ENCODE measurements at places on chromosomes 2 and 18. TPM values are rescaled to one million over a fixed set of nuclear protein-coding genes. Genes with fewer than 3 reads are reported as not detected.

DNA sequence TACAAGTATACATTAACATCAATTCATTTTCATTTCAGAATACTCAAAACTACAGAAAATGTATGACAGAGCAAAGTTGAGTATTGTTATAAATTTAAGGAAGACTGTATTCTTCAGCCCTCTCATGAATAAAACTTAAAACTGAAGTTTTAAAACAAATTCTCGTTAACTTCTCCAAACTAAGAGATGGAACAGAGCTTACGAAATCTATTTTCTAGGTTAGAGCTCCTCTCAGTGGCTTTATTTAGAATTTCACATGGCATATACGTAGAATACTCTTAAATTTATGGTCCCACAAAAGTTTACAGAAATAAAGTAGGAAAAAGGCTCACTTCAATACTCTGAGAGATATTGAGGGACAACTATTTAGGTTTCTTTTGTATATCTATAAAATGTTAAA is 612.1 kb downstream of the KCNJ3 start:
- DNase-seq: peak; percentile 1

- DNase-seq: no peak
These were observed 694.0 kb downstream of the NRXN1 start for GRCh38 chr2:50337944-50338343.

Gene MAPK4
- total RNA-seq: not detected

GRCh38 chr2:220396287-220396686 is 768.9 kb downstream of the SLC4A3 start:
- DNase-seq: peak; percentile 82

Gene KCNIP3
- total RNA-seq: 3.3 TPM

- peak; percentile 38 for DNase-seq
These were observed 23.0 kb upstream of the CEP68 start for GRCh38 chr2:65033178-65033577.

GRCh38 chr2:127713562-127713961 is 12.3 kb downstream of the SFT2D3 start:
- no peak for DNase-seq

Gene SPHKAP
- not detected for total RNA-seq

DNA sequence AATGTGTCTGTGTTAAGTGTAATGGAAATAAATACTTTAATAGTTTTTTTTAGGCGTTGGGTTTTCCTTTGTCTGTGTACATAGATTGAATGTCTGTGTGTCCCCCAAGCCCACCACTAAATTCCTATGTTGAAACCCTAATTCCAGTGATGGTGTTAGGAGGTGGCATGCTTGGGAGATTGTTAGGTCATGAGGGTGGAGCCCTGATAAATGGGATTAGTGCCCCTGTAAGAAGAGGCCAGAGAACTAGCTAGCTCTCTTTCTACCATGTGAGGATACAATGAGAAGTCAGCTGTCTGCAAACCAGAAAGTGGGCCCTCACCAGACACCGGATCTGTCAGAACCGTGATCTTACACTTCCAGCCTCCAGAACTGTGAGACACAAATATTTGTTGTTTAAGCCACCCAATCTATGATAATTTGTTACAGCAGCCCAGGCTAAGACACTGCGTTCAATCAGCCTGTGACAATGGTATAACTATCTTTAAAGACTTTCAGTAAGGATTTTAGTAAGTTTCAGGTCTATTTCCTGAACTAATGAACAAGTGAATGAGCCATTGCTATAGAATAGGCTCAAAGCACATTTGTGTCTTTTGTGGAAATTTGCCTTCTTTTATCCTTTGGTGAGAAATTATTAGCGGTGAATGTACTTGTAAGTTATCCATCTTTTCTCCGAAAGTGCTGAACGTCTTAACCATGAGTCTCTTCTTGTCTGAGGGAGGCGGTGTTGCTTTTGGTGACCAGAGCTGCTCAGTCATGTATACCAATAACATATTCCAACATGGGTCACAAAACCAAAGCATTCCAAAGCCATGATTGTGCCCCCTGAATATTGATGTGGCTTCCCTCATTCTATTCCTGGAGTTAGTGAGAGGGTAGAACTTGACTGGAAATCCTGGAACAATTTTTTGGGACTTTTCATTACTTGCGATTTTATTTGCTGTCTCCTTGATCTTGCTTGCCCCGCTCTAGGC is 29.6 kb upstream of the IL1R1 start:
- DNase-seq: peak; percentile 88

Gene DYSF
- 0.81 TPM for total RNA-seq

DNA sequence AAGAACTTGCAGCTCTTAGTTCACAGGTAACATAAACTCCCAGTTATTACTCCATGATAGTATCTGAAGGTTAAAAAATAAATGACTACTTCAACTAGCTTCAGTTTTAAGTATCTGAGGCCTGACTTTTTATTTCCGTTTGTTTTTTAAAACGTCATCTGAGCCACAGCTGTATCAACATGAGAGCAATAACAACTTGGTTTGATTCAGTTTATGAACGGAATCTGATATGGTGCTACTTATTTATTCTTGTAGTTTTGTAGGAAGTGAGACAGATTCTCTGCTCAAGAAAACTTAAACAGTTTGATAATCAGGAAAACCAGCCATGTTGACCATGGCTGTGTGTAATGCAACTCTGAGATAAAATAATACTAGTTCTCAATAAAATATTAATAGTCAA is 34.9 kb downstream of the NAB1 start:
- DNase-seq: no peak

Gene NDC80
- 65.8 TPM for total RNA-seq

DNA sequence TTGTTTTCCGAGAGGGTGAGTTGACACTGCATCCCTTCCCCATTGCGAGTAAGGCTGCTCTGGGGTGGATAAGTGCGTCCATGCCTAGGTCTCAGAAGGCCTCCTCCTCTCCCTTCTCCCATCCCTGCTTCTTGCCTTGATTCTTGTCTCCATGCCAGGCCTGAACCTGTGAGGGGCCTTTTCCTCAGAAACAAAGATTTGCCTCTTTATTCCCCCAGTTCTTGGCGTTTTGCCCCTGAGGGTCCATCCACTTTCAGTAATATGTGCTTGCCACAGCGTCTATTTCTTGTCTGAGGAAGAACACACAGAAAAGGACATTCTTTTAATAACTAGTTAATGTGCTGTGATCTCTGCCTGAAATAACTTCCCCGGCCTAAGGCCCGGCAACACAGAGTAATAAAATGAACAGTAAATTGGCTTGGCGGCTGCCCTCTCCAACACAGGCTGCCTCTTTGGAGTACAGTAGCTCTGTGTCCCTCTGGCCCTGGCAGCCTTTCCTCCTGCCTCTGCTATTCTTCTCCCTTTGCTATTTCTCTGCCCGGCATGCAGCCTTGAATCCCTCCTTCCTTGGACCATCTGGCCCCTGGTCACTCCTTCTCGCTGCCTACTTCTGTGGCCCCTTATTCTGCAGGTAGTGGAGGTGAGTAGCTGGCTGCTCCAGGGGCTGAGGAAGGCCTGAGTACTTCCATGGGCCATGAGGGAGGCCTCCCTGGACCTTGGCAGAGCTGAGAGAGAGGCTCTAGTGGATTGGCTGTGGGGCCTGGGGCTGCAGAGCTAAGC is 4.4 kb downstream of the EHD3 start:
- no peak for DNase-seq

Gene IL1RL1
- total RNA-seq: not detected

- DNase-seq: no peak
These were observed 80.9 kb downstream of the SP100 start for GRCh38 chr2:230496891-230497290.

Gene ZSWIM2
- total RNA-seq: not detected

GRCh38 chr2:159600752-159601151 is 15.6 kb downstream of the BAZ2B start:
- peak; percentile 80 for DNase-seq

DNA sequence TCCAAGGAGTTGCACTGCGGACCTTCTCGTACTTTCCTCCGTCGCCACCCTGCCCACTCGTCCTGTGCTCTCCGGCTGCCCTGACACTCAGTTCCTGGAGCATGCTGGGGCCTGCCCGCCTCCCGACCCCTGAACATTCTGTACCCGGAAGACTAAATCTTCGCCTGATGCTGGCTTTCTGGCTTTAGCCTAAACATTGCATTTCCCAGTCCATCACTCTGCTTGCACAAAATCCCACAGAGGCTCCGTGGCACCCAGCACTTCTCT is 550 bp upstream of the SFXN5 start:
- no peak for DNase-seq

- no peak for DNase-seq
These were observed 27.8 kb upstream of the SERTAD2 start for GRCh38 chr2:64681479-64681967.

GRCh38 chr18:11946756-11947155 is 34.6 kb upstream of the IMPA2 start:
- DNase-seq: peak; percentile 69

GRCh38 chr2:55051026-55051866 is 995 bp upstream of the RTN4 start:
- peak; percentile 99 for DNase-seq

Gene EHD3
- total RNA-seq: 9.8 TPM

DNA sequence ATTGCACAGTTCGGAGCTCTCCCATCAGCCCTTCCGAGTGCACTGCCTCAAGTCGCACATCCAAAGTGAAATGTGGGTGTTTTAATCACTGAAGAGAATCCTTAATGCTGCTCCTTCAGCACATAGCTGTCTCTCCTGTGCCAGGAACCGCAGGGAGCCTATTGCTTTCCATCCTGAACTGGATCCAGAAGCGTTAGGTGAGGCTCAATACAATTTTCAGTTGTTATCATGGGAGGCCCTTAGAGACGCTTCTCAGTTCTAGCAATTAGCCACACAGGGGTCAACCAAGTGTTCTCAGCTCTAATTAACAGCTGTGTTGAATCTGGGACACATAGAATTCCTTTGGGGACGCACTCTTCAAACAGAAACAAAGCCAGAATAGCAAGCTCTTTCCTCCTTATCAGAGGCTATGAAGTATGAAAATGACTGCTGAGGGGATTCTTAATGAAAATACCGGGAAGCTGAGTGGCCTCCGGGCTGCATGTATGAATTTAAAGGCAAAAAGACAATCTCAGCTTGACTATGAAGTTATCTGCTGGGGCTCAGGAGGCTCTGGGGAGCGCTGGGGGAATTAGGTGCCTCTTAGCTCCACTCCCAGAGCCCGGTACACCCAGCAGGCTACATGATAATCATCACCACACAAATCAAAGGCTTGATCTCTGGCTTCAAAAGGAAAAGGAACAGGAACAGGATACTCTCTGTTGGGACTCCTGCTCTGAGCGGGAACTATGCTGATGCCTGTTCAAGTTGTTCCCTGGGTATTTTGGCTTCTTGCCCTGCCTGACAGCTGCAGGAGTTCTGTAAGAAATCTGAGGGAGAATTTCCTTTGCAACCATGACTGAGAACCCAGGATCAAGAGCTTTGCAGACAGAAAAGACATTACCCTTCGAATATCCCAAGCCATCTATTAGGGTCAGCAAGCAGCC is 55.4 kb upstream of the NCOA1 start:
- peak; percentile 31 for DNase-seq

DNA sequence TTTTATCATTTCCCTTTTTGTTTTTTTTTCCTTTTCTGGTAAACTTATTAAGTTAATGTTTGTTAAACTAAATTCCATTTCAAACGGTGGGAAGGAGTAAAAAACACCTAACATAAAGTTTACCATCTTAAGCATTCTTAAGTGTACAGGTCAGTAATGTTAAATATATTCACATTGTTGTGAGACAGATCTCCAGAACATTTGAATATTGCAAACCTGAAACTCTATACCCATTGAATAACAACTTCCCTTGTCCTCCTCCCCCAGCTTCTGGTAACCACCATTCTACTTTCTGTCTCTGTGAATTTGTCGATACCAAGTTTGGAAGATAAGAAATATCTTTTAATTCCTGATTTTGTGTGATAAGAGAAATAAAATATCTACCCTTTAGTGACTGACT is 12.0 kb upstream of the NAT8 start:
- DNase-seq: no peak

GRCh38 chr2:7992612-7993602 is 688.9 kb upstream of the ID2 start:
- DNase-seq: no peak

GRCh38 chr2:239304533-239305221 is 96.1 kb downstream of the HDAC4 start:
- DNase-seq: no peak

GRCh38 chr2:38620282-38620977 is 17.7 kb upstream of the HNRNPLL start:
- peak; percentile 61 for DNase-seq

GRCh38 chr18:68873003-68873402 is 75.1 kb downstream of the CCDC102B start:
- no peak for DNase-seq

- DNase-seq: peak; percentile 96
These were observed 141.6 kb upstream of the RIOK3 start for GRCh38 chr18:23311351-23312121.

Gene CRYBA2
- not detected for total RNA-seq

Gene OXER1
- not detected for total RNA-seq

DNA sequence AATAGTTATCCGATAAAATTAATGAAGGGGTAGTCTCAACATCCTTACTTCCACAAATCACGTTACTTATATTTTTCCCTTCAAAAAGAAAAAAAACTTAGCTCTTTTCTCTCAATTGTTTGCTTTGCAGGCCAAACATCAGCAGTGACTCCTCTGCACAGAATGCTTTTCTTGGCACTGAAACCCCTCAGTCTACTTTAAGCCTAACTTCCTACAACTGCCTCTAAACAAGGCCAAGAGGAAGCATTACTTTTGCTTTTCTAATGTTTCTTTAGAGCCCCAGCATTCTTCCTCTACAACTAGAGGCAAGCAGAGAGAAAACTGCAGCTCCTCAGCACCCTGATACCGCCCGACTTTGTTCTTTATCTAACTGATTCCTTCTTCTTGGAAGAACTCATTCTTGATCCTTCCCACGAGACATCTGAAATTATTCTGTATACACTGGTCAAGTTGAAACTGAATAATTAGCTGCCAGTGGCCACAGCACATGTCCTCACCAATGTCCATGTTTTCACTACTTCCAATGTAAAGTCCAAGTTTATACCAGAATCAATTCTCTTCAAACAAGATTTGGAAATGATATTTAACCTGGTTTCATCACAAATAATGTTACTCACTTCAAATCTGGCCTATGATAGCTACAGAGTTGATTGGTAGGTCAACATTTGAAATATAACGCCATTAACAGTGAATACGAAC is 55.3 kb downstream of the DTNB start:
- DNase-seq: peak; percentile 67

DNA sequence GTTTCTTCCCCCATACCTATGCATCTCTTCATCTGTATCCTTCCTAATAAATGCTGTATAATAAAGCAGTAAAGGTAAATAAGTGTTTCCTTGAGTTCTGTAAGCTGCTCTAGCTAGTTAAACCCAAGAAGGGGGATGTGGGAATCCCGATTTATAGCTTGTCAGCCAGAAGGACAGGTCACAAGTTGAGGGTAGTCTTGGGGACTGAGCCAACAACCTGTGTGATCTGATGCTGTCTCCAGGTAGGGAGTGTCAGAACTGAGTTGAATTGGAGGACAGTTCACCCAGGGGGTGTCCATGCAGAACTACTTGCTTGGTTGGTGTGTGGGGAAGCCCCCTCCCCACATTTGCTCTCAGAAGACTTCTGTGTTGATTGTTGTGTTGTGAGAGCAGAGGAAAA is 112.4 kb downstream of the LDLRAD4 start:
- no peak for DNase-seq

GRCh38 chr2:23069923-23070322 is 315.1 kb upstream of the KLHL29 start:
- no peak for DNase-seq
